Osteocyte (in vitro differentiated cells): ENCODE measurements at places on chromosomes 12 and 14.
A peak's percentile ranks its signal among the peaks of the same experiment; 100 is the strongest.

- no peak for DNase-seq
Observed at GRCh38 chr12:11798856-11799501, 149.5 kb downstream of the ETV6 start.

- peak; percentile 34 for DNase-seq
Observed at GRCh38 chr12:106249411-106250135, 1.8 kb upstream of the CKAP4 start.

DNA sequence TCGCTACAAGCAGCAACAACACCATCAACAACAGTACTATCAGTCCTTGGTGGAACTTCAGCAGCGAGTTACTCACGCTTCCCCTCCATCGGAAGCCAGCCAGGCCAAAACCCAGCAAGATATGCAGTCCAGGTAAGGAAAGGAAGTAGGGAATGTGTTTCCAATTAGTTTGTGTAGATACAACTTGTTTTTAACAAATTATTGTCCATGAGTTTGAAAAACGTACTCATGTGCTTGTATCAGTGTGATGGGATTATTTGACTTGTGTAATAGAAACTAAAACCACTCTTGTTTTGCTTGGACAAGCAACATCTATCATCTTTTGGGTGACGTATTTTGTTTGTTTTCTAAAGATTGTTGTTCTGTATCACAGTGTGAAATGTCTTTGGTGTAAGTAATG, 137.9 kb downstream of the NAV3 start:
- no peak for DNase-seq

DNA sequence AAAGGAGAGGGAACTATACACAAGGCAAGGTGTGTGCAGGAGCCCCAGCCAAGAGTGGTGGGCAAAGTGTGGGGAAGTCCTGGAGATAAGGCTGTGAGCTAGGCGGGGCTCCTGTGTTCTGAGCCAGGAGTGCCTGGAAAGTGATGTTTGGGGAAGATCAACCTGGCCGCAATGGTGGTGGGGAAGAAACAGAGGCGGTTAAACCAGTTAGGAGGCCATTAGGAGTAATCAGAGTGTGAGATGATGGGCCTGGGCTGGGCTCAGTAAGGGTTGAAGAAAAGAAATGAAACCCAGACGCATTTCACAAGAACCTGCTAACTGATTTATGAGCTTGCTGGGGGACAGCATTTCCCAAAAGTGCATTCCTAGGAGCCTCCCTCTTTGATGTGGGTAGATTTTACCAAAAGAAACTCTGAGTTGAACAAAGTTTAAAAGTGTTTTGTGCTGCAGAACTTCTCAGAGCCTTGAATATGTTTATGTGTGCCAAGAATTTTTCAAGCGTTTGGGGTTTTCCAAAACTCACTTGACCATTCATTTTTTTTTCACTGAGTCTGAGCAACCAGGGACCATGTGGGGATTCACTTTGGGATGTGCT, 34.2 kb upstream of the LRP1-AS start:
- no peak for DNase-seq

- DNase-seq = no peak
Observed at GRCh38 chr14:94575730-94576585, 5.3 kb upstream of the SERPINA5 start.
